ENCODE measurements at places on chromosomes 4 and X.

- no peak for DNase-seq
- H3K36me3 ChIP-seq = no peaks in the 10 kb centered on the region
- no peaks in the 10 kb centered on the region for H3K4me1 ChIP-seq
- no peaks in the 10 kb centered on the region for H3K27me3 ChIP-seq
- H3K4me3 ChIP-seq = no peak overlapping the region
- no peak overlapping the region for H3K27ac ChIP-seq
These were observed 64.2 kb upstream of the PJA1 start for GRCh38 chrX:69229436-69229835.

GRCh38 chrX:3763111-3763510 is 49.7 kb upstream of the PRKX start:
- DNase-seq = no peak
- H3K4me1 ChIP-seq = no peaks in the 10 kb centered on the region
- H3K27me3 ChIP-seq = no peaks in the 10 kb centered on the region
- no peak overlapping the region for H3K27ac ChIP-seq

- no peak overlapping the region for H3K4me3 ChIP-seq
- no peak for DNase-seq
- H3K27me3 ChIP-seq = no peaks in the 10 kb centered on the region
These were observed 44.3 kb upstream of the DCLK2 start for GRCh38 chr4:150033901-150034300.

DNA sequence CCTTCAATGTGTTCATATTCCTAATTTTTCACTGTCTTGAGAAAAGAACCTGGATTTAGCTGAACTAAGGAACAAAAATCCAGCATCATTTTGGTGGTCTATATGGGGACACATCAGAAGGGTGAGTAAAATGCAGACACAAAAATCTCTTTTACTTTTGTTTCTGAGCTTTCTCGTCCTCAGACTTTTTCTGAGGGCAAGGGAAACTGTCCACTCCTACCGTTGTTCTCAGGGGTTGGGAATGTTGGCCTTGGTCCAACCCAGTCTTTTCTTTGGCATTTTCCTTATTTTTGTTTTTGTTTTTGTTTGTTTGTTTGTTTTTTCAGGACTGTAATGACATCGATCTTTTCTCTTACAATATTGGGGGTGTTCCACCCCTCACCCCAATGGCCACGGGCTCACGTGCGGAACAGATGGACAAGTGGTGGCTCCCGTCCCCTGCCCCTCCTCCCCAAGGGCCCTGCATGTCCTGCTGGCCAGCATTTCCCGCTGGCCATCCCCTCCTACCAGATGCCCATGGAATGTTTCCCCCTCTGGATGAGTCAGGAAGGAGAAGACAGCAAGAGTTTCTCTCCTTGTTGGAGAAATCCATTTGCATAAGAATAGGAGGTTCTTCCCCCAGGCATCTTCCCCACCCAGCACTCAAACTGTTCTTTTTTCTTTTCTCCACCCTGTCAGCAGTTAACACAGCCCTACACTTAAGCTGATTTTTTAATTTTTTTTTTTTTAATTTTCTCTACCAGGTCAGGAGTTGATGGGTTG is 305.4 kb upstream of the NDST4 start:
- H3K36me3 ChIP-seq = no peaks in the 10 kb centered on the region
- no peak overlapping the region for H3K27ac ChIP-seq
- DNase-seq = no peak
- no peaks in the 10 kb centered on the region for H3K4me1 ChIP-seq
- H3K4me3 ChIP-seq = no peak overlapping the region

DNA sequence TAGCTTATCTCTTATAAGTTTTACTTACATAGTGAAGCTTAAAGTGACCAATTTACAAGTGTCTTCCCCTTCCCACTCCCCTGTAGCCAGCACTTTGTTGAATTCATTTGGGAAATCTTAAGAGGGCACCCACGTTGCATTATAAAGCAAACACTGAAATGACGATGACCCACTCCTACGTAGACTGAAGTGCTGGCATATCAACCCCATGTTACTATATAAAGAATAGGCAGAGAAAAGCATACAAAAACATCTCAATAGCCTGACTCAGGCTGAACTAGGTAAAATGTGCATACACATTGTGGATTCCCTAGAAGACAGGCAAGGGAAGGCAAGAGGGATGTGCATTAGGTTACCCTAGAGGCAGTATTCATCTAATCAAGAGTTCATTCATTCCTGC is 313.4 kb downstream of the TENM3 start:
- DNase-seq = no peak
- no peaks in the 10 kb centered on the region for H3K4me1 ChIP-seq
- no peak overlapping the region for H3K27ac ChIP-seq
- H3K4me3 ChIP-seq = no peak overlapping the region
- H3K36me3 ChIP-seq = no peaks in the 10 kb centered on the region

- H3K4me1 ChIP-seq = no peaks in the 10 kb centered on the region
- no peaks in the 10 kb centered on the region for H3K36me3 ChIP-seq
- no peaks in the 10 kb centered on the region for H3K27me3 ChIP-seq
These were observed 36.0 kb upstream of the CBR4 start for GRCh38 chr4:169045862-169046584.

GRCh38 chr4:7112656-7113055 is 44.8 kb upstream of the GRPEL1 start:
- no peaks in the 10 kb centered on the region for H3K36me3 ChIP-seq
- DNase-seq = no peak
- no peaks in the 10 kb centered on the region for H3K4me1 ChIP-seq
- no peak overlapping the region for H3K4me3 ChIP-seq
- H3K27me3 ChIP-seq = no peaks in the 10 kb centered on the region

DNA sequence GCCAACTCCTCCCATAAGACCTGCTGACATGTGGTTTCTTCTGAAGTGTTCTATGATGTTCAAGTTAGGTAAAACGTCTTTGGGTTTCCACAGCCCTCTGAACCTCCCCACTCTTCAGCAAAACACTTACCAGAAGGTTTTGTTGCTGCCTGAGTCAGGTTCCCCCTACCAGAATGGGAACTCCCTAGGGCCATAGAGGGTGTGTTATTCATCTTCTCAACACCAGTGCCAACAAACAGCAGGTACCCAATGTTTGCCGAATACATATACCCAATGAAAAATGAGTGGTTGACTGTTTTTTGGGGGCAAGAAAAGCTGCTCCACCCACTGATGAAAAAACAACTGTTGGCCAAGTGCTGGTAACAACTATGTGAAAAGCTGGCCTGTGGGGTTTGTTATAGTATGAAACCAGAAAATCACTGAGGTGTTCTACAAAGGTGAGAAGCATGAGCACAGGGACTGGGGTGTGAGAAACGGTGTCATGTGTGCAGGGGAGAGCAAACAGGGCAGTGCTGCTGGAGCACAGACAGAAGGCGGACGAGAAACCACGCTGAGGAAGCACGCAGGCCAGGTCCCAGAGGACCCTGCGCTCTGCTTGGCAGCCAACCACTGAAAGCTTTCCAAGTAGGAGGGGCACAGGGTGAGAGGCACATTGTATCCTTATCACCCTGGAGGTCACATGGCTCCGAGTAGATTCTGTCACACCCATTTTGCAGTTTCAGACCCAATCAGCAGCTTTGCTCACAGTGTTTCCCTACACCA is 28.8 kb downstream of the ATP8A1 start:
- peak; percentile 71 for DNase-seq
- no peaks in the 10 kb centered on the region for H3K36me3 ChIP-seq
- H3K27ac ChIP-seq = no peak overlapping the region
- H3K4me1 ChIP-seq = peaks cover 3% of the 10 kb centered on the region
- H3K4me3 ChIP-seq = no peak overlapping the region
- H3K27me3 ChIP-seq = no peaks in the 10 kb centered on the region

DNA sequence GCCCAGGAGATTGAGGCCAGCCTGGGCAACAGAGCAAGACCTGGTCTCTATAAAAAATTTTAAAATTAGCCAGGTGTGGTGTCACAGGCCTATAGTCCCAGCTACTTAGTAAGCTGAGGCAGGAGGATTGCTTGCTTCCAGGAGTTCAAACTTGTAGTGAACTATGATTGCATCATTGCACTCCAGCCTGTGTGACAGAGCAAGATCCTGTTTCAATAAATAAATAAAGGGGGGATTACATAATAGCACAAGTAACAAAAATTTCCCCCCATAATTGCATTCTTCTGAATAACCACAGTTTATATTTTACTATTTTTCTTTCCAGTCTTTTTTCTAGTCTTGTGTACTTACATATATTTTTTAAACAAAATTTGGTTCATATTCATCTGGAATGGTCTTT is 135.6 kb downstream of the CHIC2 start:
- H3K36me3 ChIP-seq = no peaks in the 10 kb centered on the region
- no peaks in the 10 kb centered on the region for H3K4me1 ChIP-seq
- no peak overlapping the region for H3K4me3 ChIP-seq
- H3K27ac ChIP-seq = no peak overlapping the region
- H3K27me3 ChIP-seq = no peaks in the 10 kb centered on the region

GRCh38 chrX:39445336-39445735 is 644.1 kb downstream of the MID1IP1 start:
- DNase-seq = no peak
- no peak overlapping the region for H3K27ac ChIP-seq
- H3K4me3 ChIP-seq = no peak overlapping the region
- no peaks in the 10 kb centered on the region for H3K36me3 ChIP-seq
- no peaks in the 10 kb centered on the region for H3K27me3 ChIP-seq

DNA sequence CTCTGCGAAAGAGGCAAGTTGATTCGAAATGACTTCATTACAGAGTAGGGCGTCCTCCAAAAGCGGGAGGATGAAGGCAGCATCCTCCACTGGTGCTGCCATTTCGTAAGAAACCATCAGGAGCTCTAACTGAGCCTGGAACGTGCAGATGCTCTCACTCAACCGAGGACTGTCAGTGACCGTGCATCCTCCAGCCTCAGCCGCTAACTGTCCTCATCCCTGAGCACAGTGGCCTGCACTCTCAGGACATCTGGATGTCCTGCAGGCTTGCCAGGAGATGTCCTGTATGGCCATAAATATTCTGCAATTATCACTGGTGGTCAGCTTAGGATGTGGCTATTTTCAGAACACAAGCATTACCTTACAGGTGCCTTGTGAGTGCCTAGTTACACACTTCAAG is 107.1 kb upstream of the ADRA2C start:
- peak overlapping the region; percentile 97 for H3K27ac ChIP-seq
- no peak overlapping the region for H3K4me3 ChIP-seq
- no peaks in the 10 kb centered on the region for H3K27me3 ChIP-seq
- H3K36me3 ChIP-seq = no peaks in the 10 kb centered on the region
- no peak for DNase-seq

DNA sequence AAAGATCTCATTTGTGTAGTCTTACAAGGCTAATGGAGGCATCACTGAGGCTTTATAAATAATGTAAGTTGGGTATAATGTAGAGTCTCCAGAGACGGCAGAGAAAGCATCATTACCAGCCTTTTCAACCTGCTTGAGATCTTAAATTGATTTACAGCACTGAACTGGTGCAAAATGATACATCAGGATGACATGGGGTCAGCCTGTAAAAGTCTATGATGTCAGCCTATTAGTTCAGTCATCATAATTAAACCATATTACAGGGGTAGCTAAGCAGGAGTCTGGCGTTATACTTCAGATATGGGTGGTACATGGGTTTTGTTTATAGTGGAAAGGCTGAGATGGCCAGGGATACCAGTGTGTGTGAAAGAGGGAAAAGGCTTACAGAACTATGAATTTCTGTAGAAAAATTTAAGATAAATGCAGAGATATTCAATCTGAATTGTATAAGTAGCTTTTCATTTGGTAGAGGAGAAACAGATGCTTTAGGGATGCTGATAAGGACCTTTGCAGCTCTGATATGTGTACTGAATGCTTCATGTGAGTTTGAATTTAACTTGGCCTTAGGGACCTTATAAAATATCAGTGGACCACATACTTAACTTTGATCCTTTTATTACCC is 2.7 kb downstream of the SMAD1 start:
- no peak for DNase-seq
- no peaks in the 10 kb centered on the region for H3K36me3 ChIP-seq
- H3K4me3 ChIP-seq = no peak overlapping the region
- H3K27me3 ChIP-seq = no peaks in the 10 kb centered on the region

DNA sequence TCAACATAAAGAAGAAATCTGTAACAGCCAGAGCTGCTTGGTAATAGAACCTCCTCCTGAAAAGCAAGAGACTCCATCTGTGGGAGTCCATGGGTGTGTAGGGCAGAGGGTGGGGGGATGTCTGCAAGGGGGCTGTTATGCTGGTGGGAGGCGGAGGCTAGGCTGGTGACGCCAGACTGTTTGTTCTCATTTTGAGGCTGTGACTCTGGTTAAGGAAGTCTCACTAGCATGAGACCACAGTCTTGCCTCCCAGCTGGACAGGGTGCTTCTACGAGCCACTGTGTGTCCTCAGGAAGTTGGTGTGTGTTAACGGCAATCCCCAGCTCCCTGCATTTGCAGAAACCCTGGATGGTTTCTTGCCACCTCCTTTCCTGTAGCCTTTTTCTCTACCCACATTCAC is 79.8 kb downstream of the NSUN7 start:
- H3K27ac ChIP-seq = no peak overlapping the region
- no peak for DNase-seq
- no peak overlapping the region for H3K4me3 ChIP-seq
- H3K27me3 ChIP-seq = no peaks in the 10 kb centered on the region

- no peaks in the 10 kb centered on the region for H3K36me3 ChIP-seq
- H3K4me3 ChIP-seq = no peak overlapping the region
- peak overlapping the region; percentile 26 for H3K27ac ChIP-seq
- DNase-seq = peak; percentile 82
- no peaks in the 10 kb centered on the region for H3K27me3 ChIP-seq
These were observed 57.5 kb upstream of the SORCS2 start for GRCh38 chr4:7134737-7135388.

- no peaks in the 10 kb centered on the region for H3K36me3 ChIP-seq
- H3K27ac ChIP-seq = no peak overlapping the region
- no peak for DNase-seq
- H3K4me1 ChIP-seq = no peaks in the 10 kb centered on the region
- no peaks in the 10 kb centered on the region for H3K27me3 ChIP-seq
These were observed 513.8 kb upstream of the FAM241A start for GRCh38 chr4:111631215-111631999.

DNA sequence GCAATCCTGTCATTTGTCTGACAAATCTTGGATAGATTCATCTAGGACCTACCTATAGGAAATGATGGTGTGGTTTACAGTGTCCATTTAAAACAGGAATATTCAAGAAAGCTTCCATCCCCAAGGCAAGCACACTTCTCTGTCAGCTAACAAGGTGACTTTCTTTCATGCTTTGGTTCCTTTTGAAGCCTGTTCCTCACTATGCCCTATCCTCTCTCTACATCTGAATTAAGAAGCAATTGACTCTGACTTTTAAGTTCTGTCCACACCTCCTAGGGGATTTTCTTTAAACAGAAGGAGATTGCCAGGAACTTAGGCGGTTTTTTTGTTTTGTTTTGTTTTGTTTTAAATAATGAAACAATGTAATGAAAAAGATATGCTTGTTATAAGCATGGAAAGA is 1181.4 kb upstream of the TENM3 start:
- no peaks in the 10 kb centered on the region for H3K36me3 ChIP-seq
- no peak overlapping the region for H3K27ac ChIP-seq
- H3K4me3 ChIP-seq = no peak overlapping the region
- no peaks in the 10 kb centered on the region for H3K4me1 ChIP-seq
- no peaks in the 10 kb centered on the region for H3K27me3 ChIP-seq
- DNase-seq = no peak

- H3K4me1 ChIP-seq = peaks cover 20% of the 10 kb centered on the region
- DNase-seq = no peak
- no peaks in the 10 kb centered on the region for H3K36me3 ChIP-seq
- peaks cover 20% of the 10 kb centered on the region for H3K27me3 ChIP-seq
- no peak overlapping the region for H3K27ac ChIP-seq
These were observed 6.5 kb downstream of the NEUROG2 start for GRCh38 chr4:112509243-112510141.

- no peak overlapping the region for H3K4me3 ChIP-seq
- no peaks in the 10 kb centered on the region for H3K4me1 ChIP-seq
- H3K36me3 ChIP-seq = no peaks in the 10 kb centered on the region
These were observed 111.9 kb downstream of the ADAMTS3 start for GRCh38 chr4:72457158-72457557.

GRCh38 chr4:86834901-86835300 is 14.3 kb downstream of the SLC10A6 start:
- H3K36me3 ChIP-seq = no peaks in the 10 kb centered on the region
- no peaks in the 10 kb centered on the region for H3K4me1 ChIP-seq
- no peak for DNase-seq
- H3K4me3 ChIP-seq = no peak overlapping the region
